ENCODE measurements at places on chromosomes 5 and 9.
A peak's percentile ranks its signal among the peaks of the same experiment; 100 is the strongest.

DNA sequence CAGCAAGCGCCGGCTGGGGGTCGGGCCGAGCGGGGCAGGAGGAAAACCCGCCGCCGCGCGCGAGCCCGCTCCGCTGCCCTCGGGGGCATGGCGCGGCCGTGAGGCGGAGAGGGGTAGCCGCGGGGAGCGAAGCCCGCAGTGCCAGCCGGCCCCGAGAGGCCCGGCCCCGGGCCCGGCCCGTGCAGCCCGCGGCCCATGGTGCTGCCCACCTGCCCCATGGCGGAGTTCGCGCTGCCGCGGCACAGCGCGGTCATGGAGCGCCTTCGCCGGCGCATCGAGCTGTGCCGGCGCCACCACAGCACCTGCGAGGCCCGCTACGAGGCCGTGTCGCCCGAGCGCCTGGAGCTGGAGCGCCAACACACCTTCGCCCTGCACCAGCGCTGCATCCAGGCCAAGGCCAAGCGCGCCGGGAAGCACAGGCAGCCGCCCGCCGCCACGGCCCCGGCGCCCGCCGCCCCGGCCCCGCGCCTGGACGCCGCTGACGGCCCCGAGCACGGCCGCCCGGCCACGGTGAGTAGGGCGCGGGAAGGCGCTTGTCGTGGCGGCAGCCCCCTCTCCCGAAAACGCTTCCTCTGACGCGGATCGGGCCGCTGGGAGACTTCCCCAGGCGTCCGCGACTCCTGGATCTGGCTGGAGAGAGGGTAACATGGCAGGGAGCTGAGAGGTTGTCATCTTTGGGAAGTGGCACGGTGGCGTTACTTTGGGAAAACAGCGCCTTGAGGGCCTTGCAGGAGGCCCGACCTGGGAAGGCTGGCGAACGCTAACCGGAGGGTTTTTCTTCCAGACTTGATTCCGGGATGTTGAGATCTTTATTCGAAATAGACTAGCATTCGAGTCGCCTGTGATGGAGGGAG is 523 bp downstream of the MAML1 start:
- DNase-seq, result peak; percentile 46

DNA sequence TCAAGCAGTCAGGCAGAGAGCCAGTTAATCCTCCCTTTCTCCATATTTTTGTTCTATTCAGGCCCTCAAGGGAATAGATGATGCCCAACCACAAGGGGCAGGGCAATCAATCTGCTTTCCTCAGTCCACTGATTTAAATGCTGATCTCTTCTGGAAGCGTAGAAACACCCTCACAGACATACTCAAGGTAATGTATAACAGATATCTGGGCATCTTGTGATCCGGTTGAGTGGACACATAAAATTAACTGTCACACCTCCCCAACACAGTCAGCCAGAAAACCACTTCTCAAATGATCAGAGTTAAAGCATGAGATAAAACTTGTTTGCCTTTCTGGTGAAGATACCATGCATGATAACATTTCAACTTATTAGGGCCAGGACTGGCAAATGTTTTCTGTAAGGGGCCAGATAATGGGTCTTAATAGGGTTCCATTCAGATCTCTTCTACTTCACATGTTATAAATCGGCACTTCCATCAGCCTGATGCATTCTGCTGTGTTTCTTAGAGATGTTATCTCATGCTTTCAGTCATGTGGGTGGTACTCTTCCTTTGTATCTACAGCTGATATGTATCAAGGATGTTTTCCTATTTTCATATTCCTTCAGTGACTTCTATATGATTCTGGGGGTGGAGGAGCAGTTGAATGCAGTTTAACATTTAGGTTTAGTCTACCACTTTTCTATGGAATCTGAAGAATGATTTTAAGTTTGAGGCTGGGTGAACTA is 58.9 kb upstream of the CNTLN start:
- DNase-seq, result no peak

DNA sequence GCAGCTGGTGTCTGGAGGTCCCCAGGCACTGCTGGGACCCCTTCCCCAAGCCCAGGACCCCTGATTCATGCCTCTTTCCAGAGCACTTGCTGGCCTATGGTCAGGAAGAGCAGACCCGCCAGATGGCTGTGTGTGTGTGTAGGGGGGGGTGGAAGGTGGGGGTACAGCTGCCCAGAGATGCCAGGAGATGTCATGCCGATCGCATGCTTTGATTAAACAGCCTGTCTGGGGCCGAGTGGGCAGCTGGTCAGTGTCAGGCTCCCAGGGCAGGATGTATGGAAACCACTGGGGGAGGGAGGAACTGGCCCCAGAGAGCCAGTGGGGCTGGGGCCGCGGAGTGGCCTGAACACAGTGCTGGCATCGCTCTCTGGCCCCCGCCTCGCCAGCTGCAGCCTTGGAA is 23.7 kb downstream of the RXRA start:
- DNase-seq, result no peak

DNA sequence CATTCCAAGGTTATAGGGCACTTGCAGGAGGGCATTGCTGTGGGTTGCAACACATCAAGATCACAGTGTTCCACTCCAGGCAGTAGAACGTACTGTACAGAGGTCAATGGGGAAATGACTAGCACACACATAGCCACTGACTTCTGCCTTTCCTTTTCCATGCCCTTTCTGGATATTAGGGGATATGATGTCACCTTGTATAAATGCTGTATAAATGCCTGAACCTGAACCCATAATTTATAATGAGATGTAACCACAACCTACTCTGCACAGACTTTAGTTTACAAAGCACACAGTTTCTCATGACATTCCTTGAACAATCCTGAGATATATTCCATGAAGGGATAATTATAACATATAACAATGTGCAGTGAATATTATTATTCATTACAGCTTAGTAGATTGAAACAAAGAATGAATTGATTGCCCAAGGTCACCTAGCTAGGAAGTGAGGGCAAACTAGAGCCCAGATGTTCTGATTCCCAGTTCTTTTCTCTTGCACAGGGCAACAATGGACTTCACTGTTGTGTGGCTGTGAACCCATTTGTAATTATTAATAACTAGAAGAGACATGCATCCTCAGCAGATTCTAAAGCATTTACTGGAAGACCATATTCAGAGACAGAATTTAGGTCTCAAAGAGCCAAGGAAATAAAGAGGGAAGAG is 5.6 kb upstream of the ABLIM3 start:
- no peak for DNase-seq

- DNase-seq, result no peak
These were observed 52.9 kb upstream of the DHFR start for GRCh38 chr5:80707645-80708044.

GRCh38 chr9:93123561-93124283 is 10.3 kb downstream of the NINJ1 start:
- DNase-seq, result no peak

- DNase-seq, result no peak
These were observed 98.9 kb downstream of the LIX1 start for GRCh38 chr5:97043511-97043910.

- DNase-seq, result no peak
These were observed 932.9 kb upstream of the DMAC1 start for GRCh38 chr9:8732367-8733075.

DNA sequence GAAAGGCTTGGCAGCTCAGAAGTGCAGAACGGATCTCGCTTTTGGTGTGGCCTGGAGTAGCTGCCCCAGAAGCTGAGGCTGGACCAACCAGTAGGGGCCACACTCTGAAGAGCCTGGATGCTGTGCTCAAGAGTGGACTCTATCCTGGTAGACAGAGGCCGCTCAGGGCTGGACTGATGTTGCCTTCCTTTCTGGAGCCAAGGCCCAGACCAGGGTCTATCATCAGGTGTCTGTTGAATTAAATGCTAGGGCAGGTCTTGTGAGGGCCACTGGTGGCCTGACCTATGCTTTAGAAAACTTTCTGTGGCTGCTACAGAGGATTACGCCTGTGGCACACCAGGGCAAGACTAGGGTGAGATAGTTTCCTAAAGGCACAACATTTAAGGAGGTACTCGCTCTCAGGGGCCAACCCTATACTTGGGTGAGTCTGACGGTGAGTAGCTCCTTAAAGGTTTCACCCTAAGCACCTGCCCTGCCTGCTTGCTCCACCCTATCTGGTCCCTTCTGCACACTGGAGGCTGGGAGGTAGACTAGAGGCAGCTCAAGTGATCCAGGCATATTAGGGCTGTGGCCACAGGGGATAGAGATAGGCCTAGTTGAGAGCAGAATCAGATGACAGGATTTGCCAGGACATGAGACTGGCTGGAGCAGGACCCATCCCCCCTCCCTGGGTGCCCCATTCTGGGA is 9.8 kb upstream of the IRF1 start:
- DNase-seq, result no peak

DNA sequence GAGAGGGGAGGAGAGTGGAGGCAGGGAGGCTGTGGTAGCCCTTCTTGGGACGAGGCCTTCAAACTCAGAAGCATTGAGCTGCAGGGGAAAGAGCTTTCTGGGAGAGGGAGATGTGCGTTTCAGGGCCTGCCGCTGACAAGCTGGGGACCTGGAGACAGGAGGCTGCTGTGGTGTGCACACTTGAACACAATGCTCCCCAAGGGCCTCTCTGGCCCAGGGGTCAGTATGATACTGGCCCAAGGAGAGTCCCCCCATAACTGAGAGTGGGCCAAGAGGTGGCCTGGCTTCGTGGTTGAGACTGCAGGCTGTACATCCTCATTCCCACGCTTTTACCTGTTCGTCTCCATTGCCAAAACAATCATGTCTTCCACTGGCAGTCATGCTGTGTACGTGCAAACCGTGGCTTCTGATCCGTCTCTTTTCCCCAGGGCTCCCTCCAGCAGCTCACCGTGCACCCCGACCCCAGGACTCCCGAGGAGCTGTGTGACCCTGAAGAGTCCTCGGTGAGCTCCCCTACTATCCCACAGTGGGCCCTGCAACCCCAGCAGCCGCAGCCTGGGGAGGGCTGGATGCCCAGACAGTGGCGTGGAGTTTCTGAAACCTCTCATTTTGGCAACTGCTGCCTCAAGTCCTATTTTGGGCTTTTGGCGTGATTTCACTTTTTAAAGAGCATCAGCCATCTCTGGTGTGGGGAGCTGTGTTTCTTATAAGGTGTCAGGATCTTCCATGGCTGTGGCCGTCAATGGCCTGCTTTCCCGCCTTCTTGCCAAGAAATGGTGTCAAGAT is 43.4 kb downstream of the COL15A1 start:
- DNase-seq, result no peak

GRCh38 chr5:129481161-129481560 is 21.1 kb downstream of the ADAMTS19 start:
- no peak for DNase-seq

DNA sequence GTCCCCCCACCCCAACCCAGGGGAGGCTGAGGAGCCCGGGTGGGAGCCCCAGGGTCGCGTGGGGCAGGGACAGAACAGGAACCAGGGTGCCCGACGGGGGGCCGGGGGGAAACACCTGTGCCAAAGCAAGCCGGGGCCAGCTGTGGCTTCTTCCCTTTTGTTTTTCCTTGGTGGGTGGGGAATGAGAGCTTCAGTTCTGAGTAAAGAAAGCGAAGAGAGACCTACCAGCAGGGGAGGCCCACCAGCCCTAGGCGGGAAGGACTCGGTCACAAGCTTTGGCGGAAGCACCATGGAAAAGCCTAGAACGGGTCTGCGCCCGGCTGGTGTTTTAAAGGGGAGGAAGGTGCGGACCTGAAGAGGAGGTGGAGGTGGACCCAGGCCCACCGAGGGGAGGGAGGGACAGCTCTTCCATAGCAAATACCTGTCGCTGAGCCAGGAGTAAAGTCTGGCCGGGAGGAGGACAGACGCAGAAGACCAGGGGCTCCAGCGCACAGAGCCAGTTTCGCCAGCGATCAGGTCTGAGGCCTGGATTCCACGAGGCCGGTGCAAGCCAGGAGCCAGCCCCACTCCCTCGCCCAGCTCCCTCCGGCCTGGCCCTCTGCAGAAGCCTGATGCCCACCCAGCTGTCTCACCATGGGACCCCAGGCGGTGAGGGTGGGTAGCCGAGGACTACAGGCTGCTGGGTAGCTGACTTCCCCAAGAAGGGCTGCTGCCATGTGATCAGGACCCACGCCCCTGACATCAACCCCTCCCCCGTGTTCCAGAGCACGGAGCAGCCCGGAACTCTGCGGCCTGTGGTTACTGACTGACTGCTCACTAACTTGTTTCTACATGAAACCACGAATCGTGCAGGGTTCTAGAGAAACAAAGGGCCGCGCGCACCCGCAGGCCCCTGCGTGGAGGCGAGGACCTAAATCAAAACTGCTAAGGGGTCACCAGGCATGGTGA is 849 bp upstream of the MGAT1 start:
- peak; percentile 81 for DNase-seq

GRCh38 chr9:81141961-81142360 is 547.4 kb downstream of the TLE1 start:
- no peak for DNase-seq

GRCh38 chr9:93093127-93093876 is 2.7 kb upstream of the CARD19 start:
- no peak for DNase-seq

DNA sequence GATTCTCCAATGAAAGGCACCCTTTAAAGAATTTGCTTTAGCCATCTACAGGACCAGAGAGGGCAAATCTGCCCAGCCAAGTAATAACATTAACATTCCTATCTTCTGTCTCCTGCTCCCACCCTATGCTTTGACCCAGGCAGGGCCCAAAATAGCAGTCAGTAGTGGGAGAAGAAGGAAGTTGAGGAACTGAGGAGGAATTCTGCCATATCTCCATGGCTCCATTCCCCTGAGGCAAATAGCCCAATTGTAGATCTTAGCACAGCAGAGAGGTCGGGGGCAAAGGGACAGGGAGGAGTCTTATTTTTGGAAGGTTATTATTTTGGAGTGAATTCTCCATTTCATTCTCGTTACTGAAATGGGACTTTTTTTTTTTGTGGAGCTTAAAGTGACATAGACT is 111.1 kb upstream of the IFNK start:
- DNase-seq, result no peak

GRCh38 chr9:14585730-14586473 is 107.3 kb downstream of the ZDHHC21 start:
- no peak for DNase-seq

GRCh38 chr9:111282845-111283244 is 47.2 kb downstream of the OR2K2 start:
- DNase-seq, result no peak

- peak; percentile 15 for DNase-seq
These were observed 84.8 kb downstream of the MVB12B start for GRCh38 chr9:126411225-126411947.
